ENCODE measurements at places on chromosomes 5 and 9.

GRCh38 chr9:121566481-121567465 is 67.1 kb upstream of the GGTA1 start:
- DNase-seq, result peak; percentile 78

DNA sequence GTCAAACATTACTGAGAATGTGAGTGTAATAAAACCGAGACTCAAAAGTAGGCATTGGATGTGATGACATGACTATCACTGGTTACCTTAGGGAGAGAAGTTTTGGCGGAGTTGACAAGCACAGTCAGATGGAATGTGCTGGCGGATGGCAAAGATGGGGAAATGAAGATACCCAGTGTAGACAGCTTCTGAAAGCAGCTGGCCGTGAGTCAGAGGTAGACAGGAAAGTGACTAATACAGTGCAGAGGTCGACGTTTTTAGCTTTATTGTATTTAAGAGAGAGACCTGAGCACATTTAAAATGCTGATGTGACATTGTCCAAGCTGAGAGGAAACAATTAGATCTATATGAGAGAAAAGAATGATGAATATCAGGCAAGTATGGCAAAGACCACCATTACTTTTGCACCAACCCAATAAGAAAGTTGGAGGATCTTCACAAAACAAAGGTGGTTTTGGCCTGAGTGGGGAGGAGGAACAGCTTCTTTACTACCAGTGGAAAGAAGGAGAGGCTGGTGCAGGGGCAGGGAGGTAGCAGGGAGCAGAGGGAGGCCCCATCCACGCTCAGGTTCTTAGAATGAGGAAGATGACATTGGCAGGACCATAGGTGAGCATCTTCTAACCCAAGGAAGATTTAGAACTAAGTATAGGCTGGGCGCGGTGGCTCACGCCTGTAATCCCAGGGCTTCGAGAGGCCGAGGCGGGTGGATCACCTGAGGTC is 36.7 kb upstream of the KCNIP1 start:
- DNase-seq, result peak; percentile 90

DNA sequence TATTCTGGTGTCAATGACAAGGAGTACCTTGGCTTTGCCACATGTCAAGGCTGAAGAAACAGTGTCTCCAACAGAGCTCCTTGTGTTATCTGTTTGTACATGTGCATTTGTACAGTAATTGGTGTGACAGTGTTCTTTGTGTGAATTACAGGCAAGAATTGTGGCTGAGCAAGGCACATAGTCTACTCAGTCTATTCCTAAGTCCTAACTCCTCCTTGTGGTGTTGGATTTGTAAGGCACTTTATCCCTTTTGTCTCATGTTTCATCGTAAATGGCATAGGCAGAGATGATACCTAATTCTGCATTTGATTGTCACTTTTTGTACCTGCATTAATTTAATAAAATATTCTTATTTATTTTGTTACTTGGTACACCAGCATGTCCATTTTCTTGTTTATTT is 19.8 kb downstream of the CD274 start:
- no peak for DNase-seq

GRCh38 chr5:146667633-146668272 is 151.8 kb upstream of the GPR151 start:
- peak; percentile 30 for DNase-seq

DNA sequence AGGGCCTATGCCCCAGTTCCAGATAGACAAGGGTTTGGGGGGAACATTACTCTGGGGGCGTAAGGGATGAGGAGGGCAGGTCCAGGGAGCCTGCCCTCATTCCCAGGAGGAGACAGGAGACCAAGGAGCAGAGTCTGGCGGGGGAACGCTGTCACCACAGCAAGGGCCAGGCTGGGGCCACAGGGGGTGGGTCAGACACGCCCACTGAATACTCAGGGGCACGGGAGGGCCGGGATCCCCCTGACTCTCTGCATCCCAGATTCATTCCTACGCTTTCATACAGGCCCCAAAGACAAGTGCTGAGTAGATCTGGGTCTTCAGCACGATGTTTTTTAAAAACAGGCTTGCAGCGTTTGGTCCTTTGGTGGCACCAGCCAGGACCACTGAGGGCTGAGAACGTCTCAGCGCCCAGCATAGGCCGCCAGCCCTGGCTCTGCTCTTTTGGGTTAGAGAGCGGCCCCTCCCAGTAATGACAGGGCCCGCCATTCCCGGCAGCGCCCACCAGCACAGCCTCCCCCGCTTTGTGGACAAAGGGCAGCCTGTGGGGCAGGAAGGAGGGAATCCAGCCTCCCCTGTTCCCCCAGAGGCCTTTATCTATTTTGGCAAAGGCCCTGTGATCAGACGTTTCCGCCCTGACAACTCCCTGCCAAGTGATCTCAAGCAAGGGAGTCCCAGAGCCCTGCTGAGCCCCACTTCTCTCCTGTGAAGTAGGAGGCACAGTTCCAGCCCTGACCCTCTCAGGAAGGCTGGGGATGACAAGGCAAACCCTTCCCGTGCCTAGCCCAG is 24.9 kb downstream of the NEK6 start:
- DNase-seq, result no peak

GRCh38 chr9:105168870-105169319 is 75.6 kb upstream of the SLC44A1 start:
- DNase-seq, result peak; percentile 48

GRCh38 chr5:7759257-7759871 is 91.6 kb downstream of the CFAP90 start:
- peak; percentile 35 for DNase-seq

GRCh38 chr9:136694163-136694871 is 7.1 kb upstream of the AGPAT2 start:
- peak; percentile 16 for DNase-seq

DNA sequence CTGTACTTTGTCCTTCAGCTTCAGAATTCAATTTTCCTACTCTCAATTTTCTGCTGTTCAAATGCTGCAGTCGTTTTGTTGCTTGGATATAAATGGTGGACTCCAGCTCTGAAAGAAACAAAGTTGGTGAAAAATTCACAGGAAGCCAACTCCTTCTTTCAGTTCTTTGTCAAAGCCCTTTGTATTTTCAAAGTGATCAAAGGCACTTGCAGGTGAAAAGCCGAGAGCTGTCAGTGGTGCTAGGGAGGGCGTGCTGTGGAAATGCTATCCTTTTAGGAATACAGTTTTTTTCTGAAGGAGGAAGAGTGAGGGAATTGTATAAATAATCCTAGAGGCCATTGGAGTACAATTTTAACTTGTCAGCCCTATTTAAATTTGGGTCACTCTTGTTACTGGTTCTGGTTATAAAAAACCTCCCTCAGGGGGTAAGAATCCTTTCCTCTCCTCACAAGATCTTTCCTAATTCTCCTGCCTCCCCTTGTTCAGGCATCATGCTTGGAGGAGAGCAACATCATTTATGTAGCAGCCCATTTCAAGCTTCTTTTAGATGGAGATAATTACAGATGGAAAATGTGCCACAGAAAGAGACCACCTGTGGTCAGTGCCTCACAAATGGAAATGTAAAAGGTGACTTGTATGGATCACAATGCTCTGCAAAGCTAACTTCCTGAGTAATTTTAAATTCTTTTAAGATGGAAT is 62.5 kb upstream of the GHR start:
- DNase-seq, result no peak

DNA sequence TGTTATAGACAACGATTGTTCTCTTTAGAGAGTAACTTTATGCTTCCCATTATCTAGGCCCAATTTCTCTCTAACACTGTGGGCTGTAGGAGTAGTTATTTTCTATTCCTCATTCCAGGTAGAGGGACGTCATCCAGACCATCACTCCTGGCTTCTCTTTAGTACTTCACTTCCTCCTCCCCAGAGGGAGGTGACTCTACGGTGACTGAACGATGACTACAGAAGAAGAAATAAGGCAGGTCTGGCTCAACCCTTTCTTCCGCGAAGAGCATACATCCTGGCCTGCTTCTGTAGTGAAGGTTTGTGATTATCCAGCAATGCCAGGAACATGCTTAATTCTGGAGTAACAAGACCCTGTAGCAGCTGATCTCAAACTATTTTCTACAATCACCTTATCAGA is 50.8 kb downstream of the HMGCR start:
- DNase-seq, result no peak

Measured in fibroblast of skin of abdomen (primary cell).